ENCODE measurements at places on chromosomes 5 and 9.
A peak's percentile ranks its signal among the peaks of the same experiment; 100 is the strongest.

DNA sequence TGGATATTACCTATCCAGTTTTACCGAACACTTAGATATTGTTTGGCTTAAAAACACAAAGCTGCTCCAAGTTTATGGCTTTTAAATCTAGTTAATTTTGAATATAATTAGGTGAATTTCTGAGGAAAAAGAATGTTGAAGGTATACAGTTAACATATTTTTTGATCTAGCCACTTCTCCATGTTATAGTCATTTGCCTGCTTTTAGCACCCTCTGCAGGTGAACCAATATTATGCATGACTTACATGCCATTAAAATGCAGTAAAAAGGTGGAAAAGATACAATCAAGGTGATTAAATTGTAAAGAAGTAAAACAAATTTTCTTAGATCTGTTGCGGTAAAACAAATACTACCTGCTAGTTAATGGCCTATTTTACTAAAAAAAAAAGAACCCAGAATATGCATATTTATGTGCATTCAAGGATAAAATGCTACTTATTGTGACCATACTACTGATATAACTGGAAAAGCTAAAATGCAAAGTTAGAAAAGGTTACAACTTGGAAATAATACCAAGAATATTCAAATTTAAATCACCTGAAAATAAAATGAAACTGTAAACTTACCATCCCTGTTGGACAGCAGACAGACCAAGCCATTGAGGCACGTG is 132.1 kb downstream of the AP3B1 start:
- DNase-seq = no peak

DNA sequence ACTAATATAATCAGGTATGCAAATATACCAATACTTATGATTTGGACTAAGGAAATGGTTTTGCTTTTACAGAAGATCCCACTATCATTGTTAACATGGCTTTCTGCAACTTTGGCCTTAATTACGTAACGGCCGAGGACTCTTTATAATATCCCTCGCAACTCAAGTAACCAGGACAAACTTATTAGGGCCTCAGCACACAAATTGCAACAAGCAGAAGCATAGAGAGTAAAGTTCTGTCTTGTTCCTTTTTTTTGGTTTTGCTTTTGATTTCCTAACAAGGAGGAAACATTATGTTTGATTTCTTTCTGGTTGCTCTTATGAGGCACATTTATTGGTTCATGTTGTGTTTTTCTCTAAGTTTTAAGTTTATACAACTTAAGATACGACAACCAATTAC is 60.4 kb downstream of the RORB start:
- no peak for DNase-seq

GRCh38 chr9:133134388-133135145 is 13.5 kb upstream of the RALGDS start:
- no peak for DNase-seq

- no peak for DNase-seq
These were observed 85.6 kb downstream of the HACD4 start for GRCh38 chr9:20945856-20946255.

GRCh38 chr9:68530618-68531017 is 10.1 kb downstream of the TMEM252 start:
- DNase-seq = no peak

GRCh38 chr5:28014779-28015178 is 976.4 kb upstream of the CDH9 start:
- DNase-seq = no peak

- DNase-seq = no peak
These were observed 5.5 kb upstream of the ENTREP1 start for GRCh38 chr9:69319324-69320025.

DNA sequence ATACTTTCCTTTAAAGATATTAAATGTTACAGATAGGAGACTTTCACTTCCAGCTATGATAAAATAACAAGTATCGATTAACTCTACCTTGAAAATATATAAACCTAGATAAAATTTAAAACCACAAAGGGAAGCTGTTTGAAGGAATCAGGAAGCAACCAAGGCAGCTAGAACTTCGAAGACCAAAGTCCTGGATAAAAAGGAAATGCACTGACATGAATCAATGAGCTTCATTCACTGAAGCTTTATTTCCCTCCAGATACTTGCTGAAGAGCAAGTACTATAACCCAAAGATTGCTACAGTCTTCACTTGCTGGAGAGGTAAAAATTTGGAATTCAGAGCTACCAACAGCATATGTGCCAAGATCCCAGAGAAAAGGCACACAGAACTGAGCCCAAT is 144.1 kb downstream of the PIK3R1 start:
- DNase-seq = no peak

GRCh38 chr5:115337882-115338281 is 41.4 kb upstream of the CCDC112 start:
- no peak for DNase-seq

DNA sequence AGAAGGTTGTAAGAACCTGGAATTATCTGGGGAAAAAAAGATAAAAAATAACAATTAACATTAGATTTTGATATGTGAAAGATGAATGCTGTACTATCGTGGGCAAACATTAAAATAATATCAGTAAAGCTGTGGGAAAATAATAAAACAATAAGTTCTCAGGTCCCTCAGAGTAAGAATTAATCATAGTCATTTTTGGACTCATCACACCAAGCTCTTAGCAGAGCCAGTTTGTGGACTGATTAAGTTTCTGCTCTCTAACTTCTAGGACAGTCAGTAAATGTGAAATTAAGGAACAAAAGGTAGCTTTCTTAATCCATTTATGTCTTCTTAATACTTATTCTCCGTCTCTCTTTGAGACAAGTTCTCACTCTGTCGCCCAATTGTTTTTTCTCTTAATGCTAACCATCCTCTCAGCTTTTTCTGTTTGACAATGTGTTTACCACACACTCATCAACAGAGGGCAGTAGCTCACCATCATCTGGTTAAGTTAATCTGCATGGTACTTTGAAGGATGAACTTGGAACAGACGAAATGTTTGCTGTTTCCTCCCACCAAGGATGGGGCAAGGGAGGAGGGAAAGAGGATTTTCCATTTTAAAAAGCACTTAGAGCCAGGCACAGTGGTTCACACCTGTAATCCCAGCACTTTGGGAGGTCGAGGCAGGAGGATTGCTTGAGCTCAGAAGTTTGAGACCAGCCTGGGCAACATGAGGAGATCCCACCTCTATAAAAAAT is 5.3 kb upstream of the ACO1 start:
- peak; percentile 74 for DNase-seq

- no peak for DNase-seq
These were observed 36.9 kb downstream of the HAVCR1 start for GRCh38 chr5:157022024-157022423.

- DNase-seq = no peak
These were observed 578 bp downstream of the LHX6 start for GRCh38 chr9:122228191-122228567.

DNA sequence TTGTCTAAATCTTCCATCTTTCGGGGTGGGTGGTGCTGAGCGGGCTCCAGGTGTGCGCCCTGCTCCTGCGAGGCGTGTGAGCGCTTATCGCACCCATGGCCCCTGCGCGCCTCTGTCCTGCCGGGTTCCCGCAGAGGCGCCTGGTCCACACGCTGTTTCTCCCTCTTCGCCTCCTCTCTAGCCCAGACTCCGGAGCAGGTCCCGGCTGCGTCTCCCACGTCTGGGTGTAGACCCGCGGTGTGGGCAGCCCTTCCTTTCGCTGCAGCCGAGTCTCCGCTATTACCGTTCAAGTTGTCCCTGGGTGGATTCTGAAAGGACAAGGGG is 40.5 kb upstream of the PLEKHG4B start:
- DNase-seq = no peak
